NB4 (cell line): ENCODE measurements at places on chromosomes 11 and 22.

DNA sequence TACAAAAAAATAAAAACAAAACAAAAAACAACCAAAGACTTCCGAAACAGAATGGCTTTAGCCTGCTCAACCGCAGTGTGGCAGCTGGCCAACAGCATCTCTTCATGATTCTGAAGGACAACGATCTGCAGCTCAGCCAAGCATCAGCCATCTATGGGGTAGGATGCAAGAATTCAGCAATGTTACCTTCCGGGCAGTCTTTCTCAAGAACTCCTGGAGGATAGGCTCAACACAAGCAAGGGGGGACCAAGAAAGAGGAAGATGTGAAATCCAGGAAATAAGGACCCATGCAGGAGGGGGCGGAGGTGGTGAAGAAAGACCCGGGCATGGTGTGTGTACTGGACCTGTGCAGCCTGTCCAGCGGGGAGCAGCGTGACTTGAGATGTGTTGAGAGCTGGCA is 3.5 kb upstream of the TSPO start:
- DNase-seq = peak; percentile 69

DNA sequence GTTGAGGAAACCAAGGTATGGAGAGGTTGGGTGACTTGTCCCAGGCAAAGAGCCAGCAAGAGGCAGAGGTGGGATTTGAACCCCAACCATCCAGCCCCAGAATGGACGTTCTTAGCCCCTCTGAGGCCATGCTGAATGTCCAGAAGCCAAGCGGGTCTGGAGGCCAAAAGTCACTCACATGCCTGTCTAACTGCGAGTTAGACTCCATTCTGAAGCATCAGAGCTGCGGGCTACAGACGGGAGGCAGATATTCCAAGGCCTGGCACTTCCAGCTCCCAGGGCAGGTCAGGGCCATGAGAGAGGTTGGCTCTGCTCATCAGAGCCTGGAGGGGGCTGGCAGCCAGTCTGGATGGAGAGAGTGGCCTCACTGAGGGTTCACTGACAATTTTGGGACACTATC is 616.5 kb downstream of the BRD1 start:
- DNase-seq = no peak

DNA sequence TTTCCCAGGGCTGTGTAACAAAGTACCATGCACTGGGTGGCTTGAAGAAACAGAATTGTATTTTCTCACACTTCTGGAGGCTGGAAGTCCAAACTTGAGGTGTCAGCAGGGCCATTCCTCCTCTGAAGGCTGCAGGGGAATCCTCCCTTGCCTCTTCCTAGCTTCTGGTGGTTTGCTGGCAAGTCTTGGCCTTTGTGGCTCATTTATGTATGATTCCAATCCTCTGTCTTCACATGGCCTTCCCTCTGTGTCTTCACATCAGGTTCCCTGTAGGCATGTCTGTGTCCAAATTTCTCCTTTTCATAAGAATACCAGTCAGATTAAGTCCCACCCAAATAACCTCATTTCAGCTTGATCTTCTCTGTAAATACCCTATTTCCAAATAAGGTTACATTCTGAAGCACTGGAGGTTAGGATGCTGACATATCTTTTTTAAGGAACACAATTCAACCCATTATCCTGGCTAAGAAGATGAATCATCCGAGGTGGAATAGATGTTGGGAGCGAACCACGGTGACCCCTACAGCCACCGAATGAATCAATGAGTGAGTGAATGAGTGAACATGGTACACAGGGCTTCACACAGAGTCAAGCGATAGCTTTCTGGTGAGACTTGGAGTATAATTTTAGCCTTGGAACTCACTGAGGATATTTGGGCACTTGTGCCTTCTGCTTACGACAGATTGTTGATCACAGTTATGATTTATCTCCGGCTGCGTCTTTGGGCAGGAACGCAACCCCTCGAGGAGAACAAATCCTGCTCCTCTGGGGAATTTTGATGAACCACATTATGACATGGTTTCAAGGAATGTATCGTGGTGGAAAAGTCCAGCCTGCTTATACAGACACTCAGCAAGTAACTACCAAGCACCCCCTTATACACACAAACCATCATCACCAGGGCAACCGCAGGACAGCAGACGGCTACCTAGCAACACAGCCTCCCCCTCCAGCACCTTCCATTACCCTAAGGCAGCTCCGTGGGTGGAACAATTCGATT is 34.3 kb upstream of the MICAL2 start:
- DNase-seq = no peak

- DNase-seq = no peak
These were observed 55.0 kb upstream of the PTH start for GRCh38 chr11:13550761-13551160.

- no peak for DNase-seq
These were observed 30.6 kb downstream of the CACNA1I start for GRCh38 chr22:39601180-39601535.
